ENCODE measurements at places on chromosomes 2 and 18.
A peak's percentile ranks its signal among the peaks of the same experiment; 100 is the strongest.

GRCh38 chr2:196079052-196079451 lies 10.4 kb upstream of the DNAH7 start:
- no peak for DNase-seq

DNA sequence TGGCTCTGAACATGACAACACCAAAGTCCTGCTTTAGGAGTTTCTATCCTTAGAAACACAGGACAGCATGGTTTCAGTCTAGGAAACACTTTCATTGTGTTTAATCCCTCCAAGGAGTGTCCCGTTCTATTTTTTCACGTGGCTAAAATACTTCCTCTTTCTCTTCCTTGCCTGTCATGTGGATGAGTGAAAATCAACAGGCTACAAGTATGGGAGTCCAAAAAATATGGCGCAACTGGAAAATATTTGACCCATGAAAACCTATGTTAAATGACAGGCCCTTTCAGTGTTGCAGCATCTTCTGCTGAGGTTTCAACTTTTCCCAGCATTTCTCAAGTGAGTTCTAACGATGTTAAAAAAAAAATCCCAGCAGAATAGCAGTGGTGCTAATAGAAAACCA lies 146.3 kb downstream of the LAMA3 start:
- DNase-seq: no peak

GRCh38 chr2:8268172-8268783 lies 413.6 kb upstream of the ID2 start:
- DNase-seq: no peak

GRCh38 chr2:23609254-23609653 lies 224.3 kb downstream of the KLHL29 start:
- no peak for DNase-seq

GRCh38 chr2:219571311-219572236 lies at the start of gene OBSL1:
TSS of gene OBSL1 (minus strand) at chr2:219571539. CDS start at chr2:219571232, 307 bp downstream.
- DNase-seq: no peak

DNA sequence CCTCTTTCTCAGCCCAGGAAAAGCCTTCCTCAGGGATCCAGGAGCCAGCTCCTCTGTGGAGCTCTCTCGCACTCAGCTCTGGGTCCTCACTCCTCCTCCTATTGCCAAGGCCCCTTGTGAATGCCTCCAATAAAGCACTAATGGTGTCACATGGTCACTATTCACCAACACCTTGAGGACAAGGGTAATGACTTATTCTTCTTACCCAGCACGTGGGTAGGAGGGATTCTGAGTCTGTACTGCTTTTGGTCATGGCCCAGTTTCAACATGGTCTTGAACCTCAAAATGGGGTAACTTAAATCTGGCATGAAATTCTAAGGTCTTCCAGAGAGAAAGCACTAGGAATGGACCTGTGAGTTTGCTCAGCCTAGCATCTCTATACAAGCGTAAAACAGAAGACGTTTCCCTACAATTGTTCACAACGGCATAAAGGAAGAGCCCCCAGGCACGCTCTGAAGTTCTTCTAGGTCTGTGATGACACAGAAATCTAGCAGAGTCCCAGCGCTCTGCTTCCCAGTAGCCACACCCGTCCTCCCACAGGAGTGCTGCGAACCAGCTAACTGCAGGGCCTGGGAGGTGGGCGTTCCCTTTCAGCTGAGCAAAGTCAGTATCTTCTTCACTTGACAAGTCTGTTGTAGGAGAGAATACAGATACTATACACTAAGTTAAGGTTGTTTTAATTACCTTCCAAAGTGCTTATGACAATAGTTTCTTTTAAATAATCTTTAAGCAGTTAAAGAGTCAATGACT lies 14.6 kb upstream of the KIDINS220 start:
- DNase-seq: no peak

DNA sequence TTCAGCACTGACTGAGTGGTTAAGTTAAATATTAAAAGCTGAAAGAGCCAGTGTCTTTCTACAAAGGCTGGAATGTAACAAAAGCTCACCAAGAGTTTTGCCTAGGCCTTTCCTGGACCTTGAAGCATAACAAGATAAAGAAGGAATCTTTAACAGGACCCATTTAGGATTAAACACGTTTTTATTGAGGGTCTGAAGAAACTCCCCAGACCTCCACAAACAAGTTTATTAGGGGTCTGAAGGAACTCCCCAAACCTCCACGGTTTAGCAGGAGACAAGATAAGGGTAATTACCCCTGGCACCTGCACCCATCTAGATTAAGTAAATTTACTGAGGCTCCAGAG lies 104.0 kb downstream of the ACAA2 start:
- DNase-seq: no peak

DNA sequence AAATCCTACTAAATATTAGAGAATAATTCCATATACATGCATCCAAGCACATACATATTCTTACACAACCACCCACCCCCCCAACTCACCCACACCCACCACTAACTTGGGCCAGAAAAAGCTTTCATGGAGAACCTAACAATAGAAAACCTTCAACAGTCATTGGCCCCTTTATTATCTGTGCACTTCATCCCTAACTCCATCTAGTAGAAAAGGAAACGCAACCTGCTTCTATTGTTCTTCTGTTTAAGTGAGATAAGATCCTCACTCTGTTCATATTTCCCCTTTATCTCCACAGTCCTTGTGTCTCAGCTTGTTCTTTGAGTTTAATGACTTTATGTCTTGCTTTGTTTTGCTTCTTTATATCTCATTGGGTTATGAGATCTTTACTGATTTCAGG lies 1740.2 kb upstream of the CELF4 start:
- no peak for DNase-seq

DNA sequence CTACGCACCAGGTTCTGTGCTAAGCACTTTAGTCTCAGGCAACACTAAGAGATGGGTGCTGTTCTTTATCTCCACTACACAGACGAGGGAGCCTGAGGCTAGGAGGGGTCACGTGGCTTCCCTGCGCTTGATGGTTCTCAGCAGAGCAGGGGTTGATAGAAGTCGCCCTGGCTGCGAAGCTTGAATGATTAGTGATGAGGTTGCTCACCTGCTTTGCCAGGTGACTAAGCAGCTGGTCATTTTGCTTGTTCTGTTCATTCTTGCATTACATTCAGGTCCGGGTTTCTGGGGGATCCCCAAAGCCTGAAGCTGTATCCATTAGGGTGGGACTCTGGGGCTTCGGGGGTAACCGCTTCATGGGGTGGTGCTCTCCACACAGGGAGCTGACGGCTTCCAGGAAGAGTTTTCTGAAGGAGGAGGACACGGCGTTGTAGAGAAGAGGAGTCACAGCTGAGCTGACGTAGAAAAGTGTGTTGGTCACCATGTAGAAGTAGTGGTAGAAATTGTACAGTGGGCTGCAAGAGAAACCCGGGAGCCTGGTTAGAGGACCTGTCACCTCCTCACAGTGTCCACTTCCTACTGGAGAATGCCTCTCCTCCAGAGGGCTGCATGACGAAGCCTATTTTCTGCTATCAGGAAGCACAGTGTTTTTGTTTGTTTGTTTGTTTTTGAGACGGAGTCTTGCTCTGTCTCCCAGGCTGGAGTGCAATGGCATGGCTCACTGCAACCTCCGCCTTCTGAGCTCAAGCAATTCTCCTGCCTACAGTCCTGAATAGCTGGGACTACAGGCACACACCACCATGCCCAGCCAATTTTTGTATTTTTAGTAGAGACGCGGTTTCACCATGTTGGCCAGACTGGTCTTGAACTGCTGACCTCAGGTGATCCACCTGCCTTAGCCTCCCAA lies 11.5 kb downstream of the NTSR2 start:
- no peak for DNase-seq

- DNase-seq: no peak
Measured at GRCh38 chr2:83689402-83689801, 769.7 kb downstream of the SUCLG1 start.

GRCh38 chr2:234836271-234836670 lies 115.5 kb upstream of the SH3BP4 start:
- no peak for DNase-seq

DNA sequence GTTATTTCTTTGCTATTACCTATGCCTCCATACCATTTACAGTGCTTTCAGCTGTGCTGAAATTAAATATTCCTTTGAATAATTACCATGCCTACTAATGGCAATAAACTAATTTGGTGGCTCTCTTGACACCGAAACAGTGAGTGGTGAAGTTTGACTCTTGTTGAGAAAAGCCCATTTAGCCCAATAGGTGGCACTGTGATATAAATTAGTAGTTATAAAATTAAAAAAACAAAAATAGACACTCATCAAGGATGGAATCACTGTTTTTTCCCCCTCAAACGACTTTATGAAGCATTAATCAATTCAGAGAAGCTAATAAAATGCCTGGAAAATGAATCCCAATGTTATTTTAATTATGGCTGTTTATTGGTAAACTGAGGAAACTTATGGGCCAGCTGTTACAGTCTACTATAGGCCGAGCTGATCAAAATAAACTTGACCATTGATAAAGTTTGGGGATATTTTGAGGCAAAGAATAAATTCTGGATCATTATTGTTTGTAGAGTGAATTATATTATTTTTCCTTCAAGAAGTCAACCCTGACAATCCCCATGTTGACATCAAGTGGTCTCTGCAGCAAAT lies 339.6 kb downstream of the TRIB2 start:
- DNase-seq: no peak

DNA sequence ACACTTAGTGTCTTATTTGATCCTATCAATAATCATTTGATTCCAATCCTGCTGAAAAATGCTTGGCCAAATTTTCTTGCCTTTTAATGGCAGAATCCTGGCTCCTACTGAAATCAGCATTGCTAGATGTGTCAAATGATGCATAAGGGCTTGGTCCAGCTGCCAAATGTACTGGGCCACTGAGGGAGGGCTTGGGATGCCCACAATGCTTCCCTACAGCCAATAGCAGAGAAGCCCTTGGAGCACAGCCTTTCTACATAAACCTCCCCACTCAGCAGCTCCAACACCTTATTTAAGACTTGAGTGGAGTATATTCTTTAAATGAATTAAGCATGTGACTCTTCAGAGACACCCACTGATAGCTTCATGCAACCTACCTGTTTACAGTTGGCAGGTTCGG lies 3.6 kb downstream of the ALK start:
- DNase-seq: no peak

DNA sequence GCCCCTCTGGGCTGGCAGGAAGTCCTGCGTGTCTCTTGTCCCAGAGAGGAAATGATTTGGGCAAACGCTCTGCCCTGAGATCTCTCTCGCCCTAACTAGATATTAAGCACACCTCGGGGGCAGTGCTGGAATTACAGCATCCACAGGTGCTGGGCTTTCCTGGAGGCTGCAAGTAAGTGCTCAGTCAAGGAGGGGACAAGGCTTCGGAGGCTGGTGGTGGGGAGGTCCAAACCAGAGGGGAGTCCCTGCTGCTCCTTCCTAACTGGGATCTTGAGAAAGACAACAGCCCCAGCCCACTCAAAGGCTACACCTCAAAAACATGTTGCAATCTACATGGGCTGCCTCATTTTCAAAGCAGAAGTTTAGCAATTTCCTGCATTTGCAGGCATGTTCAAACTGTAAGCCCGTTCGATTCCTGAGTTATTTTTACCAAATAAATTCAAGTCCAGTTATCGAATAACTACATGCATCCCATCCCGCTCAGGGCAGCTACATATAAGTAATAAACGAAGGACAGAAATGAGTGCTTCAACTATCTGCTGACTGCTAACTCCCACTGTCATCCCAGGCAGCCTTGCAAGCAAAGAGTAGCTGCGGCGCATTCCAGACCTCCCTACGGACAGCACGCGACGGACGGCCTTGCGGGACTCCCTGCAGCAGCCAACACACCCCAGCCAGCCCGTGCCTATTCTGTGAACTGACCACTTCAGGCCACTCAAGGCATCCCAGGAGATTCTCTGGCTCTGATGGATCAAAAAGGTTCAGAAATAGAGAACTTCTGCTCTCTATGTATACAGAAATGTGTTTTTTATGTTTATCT lies 27.5 kb downstream of the ZNF516 start:
- no peak for DNase-seq

- no peak for DNase-seq
Measured at GRCh38 chr2:167293943-167294775, 405.9 kb downstream of the XIRP2 start.

DNA sequence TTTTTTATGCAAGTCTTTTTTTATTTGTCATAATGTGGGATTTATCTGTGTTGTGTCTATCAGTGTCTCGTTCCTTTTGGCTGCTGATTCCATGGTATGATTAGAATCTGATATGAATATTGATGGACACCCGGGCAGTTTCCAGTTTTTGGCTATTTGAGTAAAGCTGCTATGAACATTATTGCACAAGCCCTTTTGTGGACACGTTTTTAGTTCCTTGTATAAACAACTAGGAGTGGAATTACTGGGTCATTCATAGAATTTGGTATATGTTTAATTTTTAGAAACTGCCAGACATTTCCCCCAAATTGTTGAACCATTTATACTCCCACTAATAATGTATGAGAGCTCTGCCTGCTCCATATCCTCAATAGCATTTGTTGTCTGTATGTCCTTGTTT lies 26.6 kb downstream of the HK2 start:
- no peak for DNase-seq

DNA sequence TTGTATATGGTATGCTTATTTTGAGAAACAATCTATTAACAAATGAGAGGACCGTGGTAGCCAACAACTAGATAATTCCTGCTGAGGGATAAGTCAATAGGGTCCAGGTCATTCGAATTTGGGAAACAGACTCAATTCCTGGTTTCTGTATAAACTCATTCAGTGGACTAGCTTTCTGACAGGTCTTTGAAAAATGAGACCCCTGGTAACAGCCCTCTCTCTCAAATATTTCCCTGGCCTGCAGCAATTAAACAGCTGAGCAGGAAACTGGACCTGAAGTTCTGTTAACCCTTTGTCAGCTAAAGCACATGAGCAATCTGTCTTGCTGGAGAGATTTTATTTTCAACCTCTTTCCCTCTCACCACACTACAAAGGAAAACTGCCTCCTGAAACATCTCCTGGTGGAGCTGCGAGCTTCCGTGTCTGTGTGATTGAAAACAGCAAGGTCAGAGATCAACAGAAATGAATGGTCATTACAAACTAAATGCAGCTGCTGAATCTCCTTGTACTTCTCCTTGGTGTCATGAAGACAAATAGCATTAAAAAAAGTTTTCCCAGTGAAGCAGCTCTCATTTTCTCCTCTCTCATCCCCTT lies 70.3 kb upstream of the CCDC85A start:
- no peak for DNase-seq

DNA sequence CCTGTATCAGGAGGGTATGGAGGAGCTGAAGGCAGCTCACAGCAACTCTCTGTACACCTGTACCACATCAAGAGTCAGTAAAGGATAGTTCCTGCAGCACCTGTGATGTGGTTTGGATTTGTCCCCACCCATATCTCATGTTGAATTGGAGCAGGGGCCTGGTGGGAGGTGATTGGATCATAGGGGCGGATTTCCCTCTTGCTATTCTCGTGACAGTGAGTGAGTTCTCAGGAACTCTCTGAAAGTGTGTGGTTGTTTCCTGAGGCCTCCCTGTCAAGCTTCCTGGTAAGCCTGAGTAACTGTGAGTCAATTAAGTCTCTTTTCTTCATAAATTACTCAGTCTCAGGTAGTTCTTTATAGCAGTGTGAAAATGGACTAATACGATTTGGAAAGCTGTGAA lies 28.9 kb downstream of the OSBPL1A start:
- DNase-seq: peak; percentile 66

DNA sequence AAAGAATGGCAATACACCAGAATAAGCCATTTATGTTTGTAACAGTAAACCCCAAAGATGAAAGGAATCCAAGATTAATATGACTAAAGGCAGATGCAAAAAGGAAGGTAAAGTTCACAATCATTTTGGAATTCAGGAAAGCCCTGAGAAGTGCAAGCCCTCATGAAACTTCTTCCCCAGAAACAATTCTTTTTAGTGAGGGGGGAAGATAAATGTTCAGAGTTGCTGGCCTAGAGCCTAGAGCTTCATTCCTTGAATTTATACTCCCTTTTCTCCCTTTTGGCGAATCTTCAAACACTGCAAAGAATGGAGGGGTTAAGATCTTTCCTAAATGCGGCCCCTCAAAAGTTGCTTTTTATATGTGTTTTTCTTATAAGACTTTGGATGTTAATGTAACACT lies 368.8 kb downstream of the MEIS1 start:
- no peak for DNase-seq
